SHP77 (cell line): ENCODE measurements at places on chromosomes 16 and 17.

GRCh38 chr16:23482778-23483177 is 27.5 kb downstream of the GGA2 start:
- DNase-seq, result no peak

DNA sequence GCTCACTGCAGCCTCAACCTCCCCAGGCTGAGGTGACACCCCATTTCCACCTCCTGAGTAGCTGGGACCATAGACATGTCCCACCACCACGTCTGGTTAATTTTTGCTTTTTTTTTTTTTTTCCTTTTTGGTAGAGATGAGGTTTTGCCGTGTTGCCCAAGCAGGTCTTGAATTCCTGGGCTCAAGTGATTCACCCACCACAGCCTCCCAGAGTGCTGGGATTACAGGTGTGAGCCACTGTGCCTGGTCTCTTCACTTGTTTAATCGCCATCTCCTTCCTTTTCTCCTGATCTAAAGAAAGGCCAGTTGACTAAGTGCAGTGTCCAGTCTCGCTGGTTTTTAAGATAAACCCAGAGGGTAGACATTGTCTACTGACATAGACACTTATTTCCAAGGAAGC is 152.0 kb downstream of the C16orf95 start:
- DNase-seq, result no peak

DNA sequence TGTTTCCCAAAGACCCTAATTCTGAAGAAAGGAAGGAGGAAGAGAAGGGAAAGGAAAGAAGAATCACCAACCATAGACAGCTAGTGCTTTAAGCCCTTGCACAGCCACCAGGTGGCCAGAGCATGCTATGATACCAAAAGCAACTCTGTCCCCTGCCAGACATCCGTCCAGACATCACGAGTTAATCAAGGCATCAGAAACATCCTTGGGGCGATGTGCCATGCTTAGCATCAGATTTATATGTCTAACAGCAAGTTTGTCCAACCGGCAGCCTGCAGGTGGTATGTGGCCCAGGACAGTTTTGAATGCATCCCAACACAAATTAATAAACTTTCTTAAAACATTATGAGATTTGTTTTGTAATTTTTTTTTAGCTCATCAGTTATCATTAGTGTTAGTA is 2.9 kb upstream of the CRYBA1 start:
- no peak for DNase-seq

DNA sequence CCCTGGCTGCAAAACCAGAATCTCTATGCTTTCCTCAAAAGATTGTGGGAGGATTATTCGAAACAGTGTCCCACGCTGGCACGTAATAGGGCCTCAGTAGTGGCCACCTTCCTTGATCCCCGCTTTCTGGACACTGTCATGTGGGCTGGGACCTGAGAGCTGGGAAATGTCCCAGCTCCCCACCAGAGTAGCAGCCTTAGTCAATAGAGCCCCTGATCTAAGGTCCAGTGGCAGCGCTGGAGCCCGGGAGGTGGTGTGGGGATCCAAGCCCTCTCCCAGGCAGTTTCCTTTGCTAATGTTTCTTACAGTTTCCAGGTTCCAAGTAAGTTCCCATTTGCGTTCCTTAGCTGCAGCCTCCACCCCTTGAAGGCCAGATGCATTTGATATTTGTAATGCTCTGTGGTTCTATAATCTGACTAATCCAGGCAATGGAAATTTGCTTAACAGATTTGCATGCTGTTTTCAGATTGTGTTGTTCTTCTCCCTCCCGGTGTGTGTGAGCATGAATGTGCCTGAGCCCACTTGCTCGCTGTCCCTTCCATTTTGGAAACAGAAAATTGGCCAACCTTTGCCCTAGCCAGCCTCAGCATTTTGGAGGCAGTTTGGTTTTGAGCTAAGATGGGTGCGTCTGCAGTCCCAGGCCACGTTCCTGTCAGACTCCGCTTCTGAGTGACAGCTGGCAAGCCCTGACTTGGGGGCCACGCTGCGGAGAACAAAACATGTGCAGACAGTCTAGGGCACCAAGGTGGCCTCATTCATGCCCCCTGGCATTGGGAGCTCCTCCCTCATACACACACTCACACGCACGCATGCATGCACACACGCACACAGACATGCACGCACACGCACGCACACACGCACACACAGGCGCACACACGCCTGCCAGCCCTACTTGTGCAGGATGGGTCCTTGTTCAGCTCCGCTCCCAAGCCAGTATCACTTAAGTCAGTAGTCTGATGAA is 69.4 kb downstream of the CCDC182 start:
- no peak for DNase-seq

DNA sequence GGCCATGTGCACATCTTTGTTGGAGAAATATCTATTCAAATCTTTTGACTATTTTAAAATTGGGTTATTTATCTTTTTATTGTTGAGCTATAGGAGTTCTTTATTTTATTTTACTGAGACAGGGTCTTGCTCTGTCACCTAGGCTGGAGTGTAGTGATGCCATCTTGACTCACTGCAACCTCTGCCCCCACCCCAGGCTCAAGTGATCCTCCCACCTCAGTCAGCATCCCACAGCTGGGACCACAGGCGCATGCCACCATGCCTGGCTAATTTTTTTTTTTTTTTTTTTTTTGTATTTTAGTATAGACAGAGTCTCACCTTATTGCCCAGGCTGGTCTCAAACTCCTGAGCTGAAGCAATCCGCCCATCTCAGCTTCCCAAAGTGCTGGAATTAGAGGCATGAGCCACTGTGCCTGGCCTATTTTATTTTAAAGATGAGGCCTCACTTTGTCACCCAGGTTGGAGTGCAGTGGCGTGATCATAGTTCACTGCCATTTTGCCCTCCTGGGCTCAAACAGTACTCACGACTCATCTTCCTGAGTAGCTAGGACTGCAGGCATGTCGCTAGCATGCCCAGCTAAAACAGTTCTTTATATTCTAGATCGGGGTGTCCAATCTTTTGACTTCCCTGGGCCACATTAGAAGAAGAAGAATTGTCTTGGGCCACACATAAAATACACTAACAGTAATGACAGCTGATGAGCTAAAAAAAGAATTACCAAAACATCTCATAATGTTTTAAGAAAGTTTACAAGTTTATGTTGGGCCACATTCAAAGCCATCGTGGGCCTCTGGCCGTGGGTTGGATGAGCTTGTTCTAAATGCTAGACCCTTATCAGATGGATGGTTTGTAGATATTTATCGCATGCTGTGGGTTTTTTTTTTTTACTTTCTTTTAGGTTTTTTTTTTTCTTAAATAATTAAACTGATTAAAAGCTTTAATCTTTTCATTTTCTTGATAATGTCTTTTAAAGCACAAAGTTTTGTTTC is 13.7 kb downstream of the TENT4B start:
- DNase-seq, result no peak

DNA sequence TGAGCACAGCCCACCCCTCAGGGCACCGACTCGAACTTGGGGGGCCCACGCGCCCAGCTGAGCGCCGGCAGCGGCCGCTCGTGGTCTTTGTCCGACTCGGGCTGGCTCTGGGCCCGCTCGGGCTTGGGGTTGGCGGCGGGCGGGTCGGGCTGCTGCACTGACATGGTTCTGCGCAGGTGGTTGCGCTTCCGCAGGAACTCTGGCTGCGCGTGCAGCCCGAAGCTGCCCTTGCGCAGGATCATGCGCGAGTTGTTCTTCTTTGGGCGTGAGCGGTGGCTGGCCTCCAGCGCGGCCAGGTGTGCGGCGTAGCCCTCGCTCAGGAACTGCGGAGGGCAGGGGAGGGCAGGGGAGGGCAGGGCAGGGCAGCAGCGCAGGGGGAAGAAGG is 11.1 kb downstream of the PIMREG start:
- no peak for DNase-seq

GRCh38 chr17:78204387-78205123 is 9.5 kb upstream of the BIRC5 start:
- no peak for DNase-seq

DNA sequence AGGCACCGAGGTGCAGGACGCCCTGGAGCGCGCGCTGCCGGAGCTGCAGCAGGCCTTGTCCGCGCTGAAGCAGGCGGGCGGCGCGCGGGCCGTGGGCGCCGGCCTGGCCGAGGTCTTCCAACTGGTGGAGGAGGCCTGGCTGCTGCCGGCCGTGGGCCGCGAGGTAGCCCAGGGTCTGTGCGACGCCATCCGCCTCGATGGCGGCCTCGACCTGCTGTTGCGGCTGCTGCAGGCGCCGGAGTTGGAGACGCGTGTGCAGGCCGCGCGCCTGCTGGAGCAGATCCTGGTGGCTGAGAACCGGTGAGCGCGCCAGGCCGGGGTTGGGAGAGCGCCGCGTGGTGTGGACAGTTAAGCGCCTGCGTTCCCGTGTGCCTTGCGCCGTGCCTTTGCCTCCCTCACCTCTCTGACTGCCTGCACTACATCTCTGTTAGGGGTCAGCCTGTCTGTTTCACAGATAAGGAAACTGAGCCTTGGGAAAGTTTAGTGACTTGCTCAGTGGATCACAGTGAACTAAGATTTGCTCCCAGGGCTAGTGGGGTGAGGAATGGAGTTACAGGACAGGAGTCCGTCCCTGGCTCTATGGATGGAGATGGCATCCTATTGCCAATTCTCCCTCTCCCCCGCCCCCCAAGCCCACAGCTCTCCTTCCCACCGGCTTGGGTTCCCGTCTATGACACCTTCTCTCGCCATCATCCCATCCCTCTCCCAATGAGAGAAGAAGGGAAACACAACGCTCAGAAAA is 880 bp downstream of the SARM1 start:
- peak; percentile 24 for DNase-seq

DNA sequence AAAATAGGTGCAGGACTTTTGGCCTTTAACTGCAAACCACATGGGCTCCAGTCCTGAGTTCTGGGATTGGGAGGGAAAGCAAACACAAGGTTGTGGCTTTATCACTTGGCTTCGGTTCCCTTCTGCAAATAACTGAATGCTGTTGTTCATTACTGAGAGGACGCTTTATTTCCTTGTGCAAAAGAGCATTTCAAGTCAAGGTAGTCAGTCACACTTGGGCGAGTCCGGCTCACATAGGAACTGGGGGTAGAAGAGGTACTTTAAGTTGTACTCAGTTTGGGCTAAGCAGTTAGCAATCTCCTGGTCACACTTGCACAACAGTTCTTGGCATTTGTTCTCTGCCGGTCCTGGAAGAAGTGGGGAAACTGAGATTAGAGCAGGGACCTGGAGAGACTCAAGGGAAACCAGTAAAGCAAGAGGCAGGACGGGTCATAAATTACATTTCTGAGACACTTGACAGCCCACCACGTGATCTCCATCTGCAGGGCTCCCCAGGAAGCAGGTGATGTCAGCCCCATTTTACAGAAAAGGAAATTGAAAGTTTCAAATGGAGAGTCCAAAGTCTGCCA is 21.6 kb downstream of the PLA2G10 start:
- no peak for DNase-seq

DNA sequence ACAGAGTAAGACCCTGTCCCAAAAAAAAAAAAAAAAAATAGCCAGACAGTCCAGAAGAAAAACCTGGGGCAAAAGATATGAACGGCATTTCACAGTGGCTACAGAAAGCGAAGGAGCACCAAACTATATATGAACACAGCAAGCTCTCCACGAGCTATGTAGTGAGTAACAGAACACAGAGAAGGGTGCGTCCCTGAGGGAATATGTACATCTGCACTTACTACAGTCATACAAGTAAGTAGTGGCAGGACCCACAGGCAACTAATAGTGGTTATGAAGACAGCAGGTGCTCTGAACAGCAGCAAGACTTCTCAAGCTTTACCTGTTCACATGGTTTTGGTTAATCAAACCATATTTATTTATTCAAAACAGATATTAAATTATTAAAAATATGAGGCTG is 15.8 kb downstream of the TRAP1 start:
- no peak for DNase-seq

DNA sequence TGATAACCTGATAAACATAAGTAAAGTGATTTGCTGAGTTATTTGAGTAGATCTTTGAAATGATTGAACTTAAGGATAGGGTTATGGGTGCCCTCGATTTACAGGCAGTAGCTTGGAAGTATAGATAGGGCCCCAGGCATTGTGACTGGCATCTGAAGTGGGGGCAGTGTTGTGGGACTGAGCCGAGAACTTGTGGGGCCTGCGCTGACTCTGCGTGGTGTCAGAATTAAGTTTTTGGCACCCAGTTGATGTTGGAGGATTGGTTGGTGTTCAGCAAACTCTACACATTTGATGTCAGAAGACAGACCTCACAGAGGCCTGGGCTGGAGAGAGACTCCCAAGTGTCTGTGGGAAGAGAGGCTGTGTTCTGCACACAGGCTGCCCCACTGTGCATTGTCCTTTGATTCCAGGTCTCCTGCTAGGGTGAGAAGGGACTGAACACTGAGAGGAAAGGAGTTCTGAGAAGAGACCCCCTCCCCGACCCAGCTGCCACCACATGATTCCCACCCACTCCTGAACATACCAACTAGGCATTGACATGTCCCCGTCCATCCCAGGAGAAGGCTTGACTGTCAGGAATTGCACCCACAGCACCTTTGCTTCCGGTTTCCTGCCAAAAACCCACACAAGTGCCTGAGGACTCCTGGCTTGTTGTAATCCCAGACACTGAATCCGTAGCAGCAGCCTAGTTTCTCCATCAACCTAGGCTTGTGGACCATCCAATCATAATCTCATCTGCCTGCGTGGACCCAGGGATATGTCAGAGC is 4.5 kb downstream of the ZNF267 start:
- no peak for DNase-seq

GRCh38 chr17:59436900-59437299 is 105.4 kb downstream of the YPEL2 start:
- DNase-seq, result no peak

DNA sequence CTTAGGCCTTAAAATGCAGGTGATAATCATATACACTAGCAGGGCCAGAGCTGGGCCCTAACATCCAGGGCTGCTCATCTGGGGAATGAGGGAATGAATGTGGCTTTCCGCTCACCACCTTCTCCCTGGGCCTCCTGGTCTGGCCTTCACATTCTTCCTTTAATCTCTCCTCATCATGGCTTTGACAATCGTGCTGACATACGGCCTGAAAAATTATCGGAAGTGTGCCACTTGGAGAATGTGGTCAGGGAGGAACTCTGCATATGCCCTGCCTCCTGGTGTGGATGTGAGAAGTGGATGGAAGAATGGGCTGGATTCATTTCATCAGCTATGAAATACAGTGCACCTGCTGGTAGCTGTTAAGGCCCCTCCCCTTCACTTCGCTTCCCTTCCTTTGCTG is 2.4 kb downstream of the WSCD1 start:
- DNase-seq, result no peak

- DNase-seq, result peak; percentile 67
Measured at GRCh38 chr17:65678546-65678945, 117.1 kb upstream of the AXIN2 start.

GRCh38 chr17:50028736-50029120 is 27.2 kb upstream of the ITGA3 start:
- no peak for DNase-seq

DNA sequence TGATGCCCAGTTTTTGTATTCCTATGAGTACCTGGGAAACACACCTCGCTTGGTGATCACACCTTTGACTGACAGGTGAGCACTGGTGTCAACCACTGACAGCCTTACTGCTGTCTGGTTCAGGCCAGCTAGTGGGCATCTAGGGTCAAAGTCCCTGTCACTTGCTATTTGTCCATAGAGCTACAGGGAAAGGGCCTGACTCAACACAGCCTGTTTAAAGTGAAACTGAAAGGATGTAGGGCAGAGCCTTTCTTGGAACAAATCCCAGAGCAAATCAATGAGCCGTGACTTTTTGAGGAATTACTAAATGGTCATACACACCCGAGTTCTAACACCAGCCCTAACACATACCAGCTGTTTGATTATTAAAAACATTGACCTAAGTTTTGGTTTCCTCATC is 106.8 kb downstream of the DNAH9 start:
- peak; percentile 22 for DNase-seq

GRCh38 chr17:32516450-32516849 is 29.7 kb downstream of the CDK5R1 start:
- no peak for DNase-seq
